GM20000 (cell line): ENCODE measurements at places on chromosomes 1 and 21.
A peak's percentile ranks its signal among the peaks of the same experiment; 100 is the strongest.

DNA sequence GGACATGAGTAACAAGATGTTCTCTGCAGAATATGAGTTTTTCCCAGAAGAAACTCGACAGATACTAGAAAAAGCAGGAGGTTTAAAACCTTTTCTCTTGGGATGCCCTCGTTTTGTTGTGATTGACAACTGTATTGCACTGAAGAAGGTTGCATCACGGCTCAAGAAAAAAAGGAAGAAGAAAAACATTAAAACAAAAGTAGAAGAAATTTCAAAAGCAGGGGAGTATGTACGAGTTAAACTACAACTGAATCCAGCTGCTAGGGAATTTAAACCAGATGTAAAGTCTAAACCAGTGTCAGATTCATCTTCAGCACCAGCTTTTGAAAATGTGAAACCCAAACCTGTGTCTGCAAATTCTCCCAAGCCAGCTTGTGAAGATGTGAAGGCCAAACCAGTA is 92.5 kb downstream of the TTC3 start:
- DNase-seq = no peak

DNA sequence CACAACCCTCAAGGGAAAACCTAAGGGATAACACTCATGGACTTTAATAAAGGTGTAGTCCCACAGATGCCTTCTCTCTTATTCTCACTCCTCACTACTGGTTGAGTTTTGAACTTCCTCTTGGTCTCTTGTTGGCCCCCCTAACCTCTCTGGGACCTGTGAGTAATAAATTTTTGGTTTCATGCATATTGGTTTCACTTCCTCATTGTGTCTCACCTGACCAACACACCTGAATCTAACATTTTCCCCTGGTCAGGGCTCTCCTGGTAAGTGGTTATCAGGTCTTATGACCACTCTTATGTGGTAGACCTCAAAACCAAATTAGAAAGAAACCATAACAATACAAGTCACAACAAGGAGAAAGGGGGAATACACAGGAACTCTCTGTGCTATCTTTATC is 60.5 kb upstream of the PRMT6 start:
- DNase-seq = peak; percentile 36

DNA sequence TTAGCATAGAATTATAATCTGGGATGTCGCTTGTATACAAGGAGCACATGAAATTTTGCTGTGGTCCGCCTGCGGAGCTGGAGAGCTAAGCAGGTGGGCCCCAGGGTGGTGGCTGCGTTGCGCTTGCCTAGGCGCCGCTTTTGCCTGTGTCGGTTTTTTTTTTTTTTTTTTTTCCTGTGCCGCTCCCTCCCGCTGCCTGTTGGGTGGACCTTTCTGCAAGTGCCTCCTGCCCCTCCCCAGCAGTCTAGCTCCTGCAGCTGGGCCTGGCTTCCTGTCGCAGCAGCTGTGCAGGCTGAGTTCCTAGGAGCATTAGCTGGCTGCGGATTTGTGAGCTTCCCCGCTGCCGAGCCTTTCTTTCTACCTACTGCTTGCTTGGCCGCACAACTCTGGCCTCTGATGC is 20.6 kb downstream of the PYHIN1 start:
- peak; percentile 25 for DNase-seq

DNA sequence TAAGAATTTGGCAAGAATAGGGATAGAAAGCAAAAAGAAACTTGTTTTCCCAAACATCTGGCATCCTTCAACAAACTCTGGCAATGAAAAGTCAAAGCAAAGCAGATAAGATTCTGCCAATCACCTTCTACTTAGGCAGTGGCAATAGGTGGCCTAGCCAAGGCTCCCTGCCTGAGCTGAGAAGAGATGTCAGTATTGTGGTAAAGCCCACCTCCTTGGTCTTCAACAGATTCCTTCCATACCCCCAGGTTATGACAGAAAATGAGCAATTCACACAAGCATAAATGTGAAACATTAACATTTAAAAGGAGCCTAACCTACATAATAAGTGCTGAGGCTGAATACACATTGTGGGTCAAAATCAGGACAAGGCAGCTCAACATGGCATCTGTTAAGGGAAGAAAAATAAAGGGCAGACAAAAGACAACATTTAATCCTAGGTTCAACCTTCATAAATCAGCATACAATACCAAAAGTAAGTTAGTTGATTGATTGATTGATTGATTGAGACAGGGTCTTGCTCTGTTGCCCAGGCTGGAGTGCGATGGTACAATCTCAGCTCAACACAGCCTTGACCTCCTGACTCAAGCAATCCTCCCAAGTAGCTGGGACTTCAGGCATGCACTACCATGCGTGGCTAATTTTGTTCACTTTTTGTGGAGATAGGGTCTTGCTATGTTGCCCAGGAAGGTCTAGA is 123.1 kb downstream of the AKT3 start:
- DNase-seq = no peak

GRCh38 chr1:219179293-219179692 is 5.6 kb downstream of the LYPLAL1 start:
- DNase-seq = no peak

DNA sequence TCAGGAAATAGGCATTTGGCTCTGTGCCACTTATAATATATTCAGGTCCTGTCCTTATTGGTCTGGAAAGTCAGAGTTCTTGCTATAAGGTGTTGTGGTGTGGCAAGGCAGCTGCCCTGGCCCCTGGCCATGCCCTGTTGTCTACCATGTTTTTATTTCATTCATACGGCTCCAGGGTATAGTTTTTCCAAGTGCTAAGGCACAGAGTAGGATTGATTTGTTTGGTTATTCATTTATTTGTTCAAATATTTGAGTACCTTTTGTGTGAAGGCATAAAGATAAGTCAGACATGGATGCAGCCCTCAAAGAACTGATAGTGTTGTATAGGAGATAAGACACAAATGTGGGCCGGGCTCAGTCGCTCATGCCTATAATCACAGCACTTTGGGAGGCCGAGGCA is 10.1 kb downstream of the ZBTB8B start:
- no peak for DNase-seq

- DNase-seq = no peak
Observed at GRCh38 chr1:175579956-175580750, 163.2 kb downstream of the TNR start.

- no peak for DNase-seq
Observed at GRCh38 chr1:47906527-47907176, 90.5 kb downstream of the TRABD2B start.

- no peak for DNase-seq
Observed at GRCh38 chr1:22731924-22732720, 21.5 kb downstream of the EPHB2 start.

DNA sequence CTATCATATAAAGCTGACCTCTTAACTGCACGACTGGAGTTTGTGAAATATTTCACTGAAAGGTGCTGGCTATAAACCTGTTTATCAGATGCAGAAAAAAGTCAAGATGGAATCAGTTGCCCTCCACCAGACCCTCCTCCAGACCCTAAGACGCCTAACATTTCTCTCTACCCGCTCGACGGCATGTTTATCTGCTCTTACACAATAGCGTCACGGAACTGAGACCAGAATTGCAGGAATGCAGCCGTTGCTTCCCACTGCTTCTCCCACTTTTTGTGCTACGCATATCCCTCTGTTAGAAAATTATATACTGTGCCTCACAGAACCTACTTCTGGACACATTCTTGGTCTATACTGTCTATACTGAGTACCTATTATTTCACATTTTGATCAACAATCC is 28.2 kb upstream of the FAM131C start:
- DNase-seq = no peak

GRCh38 chr21:39184050-39184980 is 1.1 kb upstream of the PSMG1 start:
- DNase-seq = no peak

- no peak for DNase-seq
Observed at GRCh38 chr1:202397256-202397655, 48.8 kb downstream of the PPP1R12B start.

DNA sequence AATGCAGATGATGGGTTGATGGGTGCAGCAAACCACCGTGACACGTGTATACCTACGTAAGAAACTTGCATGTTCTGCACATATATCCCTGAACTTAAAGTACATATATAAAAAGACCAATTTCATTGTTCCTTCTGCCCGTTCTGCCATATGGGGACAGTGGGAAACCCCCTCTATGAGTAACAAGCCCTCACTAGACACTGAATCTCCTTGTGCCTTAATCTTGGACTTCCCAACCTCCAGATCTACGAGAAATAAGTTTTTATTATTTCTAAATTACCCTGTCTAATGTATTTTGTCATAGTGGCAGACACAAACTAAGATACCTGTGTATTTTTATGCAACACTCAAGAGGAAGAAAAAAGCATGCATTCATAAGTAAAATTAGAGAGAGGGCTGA is 10.0 kb downstream of the GBP7 start:
- no peak for DNase-seq

DNA sequence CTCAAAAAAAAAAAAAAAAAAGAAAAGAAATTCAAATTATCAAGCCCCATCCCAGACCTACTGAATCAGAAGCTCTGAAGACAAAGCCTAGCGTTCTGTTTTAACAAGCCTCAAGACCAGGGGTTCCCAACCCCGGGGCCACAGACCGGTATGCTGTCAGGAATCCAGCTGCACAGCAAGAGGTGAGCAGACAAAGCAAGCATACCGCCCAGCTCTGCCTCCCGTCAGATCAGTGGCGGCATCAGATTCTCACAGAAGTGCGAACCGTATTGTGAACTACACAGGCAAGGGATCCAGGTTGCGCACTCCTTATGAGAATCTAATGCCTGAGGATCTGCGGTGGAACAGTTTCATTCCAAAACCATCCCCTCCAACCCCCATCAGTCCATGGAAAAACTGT is 57.8 kb upstream of the RASAL2 start:
- DNase-seq = no peak

GRCh38 chr1:207883104-207883651 is 27.7 kb downstream of the CD34 start:
- peak; percentile 34 for DNase-seq

GRCh38 chr1:57605933-57606332 is 182.1 kb upstream of the DAB1 start:
- DNase-seq = no peak

GRCh38 chr1:187310038-187310631 is 481.4 kb downstream of the PLA2G4A start:
- no peak for DNase-seq

GRCh38 chr1:154186177-154186576 is 5.7 kb downstream of the TPM3 start:
- peak; percentile 51 for DNase-seq

GRCh38 chr1:183638649-183639387 is 3.2 kb upstream of the ARPC5 start:
- DNase-seq = no peak

DNA sequence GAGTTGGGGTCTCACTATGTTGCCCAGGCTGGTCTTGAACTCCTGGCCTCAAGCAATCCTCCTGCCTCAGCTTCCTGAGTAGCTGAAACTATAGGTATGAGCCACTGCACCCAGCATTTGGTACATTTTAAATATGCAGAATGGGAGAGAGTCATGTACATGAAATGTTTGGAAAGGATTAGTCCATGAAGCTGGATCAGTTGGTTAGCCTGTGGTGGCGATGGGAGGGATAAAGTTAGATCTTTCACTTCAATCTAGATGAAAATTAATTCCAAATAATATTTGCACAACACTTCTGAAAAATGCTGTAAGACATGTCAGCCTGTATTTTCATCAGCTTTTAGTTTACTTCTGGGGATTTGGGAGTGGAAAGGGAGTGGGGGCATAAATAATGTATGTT is 188.9 kb downstream of the HUNK start:
- no peak for DNase-seq

DNA sequence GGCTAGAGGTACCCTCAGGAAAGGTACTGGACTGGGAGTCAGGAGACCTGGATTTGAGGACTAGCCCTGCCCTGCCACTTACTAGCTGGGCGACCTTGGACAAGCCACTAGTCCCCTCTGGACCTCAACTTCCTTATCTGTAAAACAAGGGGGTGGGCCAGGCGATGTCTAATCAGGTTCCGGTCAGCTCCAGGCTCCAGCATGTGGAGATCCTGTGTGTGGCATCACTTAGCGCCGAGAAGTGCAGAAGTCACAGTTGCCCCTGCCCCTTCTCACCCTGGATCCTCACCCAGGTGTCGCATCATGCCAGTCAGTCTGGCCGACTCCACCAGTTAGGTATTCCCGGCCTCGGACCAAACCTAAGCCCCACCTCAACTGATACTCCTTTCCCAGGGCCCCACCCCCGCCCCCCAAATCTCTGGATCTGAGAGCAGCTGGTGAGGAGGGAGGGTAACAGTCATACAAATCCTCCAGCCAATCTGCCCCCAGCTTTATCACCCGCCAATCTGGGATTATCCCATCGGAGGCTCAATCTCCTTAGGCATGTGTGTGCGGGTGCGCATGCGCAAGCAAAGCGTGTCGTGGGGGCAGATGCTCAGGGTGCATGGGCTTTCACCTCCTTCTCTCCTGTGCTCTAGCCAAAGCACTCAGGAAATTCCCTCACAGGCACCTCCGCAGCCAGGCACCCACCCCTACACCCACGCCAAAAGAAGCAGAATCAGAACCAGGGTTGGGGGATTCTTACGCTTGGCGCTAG is 5.4 kb downstream of the CELF3 start:
- no peak for DNase-seq

DNA sequence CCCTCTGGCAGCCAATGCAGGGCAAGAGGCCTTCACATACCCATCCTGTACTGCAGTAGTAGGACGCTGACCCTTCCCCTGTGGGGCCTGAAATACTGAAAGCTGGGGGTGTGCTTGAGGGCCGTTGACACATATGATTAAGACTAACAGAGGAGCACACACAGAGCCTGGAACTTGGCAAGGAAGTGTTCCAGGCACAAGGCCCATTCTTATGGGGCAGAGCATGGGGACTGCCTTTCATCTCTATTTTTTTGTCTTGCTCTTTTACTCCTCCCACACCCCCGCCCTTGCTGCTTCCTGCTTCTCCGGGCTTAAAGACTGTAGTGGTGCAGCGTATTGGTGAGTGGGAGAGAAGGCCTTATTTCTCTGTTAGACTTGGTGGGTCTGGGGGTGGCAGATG is 137.4 kb downstream of the BACH1 start:
- no peak for DNase-seq

DNA sequence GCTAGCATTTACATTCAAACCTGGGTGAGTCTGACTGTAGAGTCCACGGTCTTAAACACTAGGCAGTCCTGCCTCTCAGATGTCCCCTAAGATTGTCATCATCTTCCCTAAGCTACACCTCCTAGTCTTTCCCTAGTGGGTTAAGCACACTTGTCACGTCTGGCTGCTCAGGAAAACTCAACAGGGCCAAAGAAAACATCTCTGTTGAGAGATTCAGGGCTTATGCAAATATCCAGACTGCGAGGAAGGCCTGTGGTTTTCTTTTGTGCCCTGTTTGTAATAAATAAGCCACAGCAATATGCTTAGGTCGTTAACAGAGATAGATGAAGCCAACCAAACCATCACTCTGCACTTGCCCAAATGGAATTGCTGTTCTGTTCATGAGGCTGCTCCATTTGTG is 472.6 kb upstream of the DEPDC1 start:
- DNase-seq = no peak

GRCh38 chr1:98992844-98993243 is 11.8 kb downstream of the PLPPR5 start:
- no peak for DNase-seq

DNA sequence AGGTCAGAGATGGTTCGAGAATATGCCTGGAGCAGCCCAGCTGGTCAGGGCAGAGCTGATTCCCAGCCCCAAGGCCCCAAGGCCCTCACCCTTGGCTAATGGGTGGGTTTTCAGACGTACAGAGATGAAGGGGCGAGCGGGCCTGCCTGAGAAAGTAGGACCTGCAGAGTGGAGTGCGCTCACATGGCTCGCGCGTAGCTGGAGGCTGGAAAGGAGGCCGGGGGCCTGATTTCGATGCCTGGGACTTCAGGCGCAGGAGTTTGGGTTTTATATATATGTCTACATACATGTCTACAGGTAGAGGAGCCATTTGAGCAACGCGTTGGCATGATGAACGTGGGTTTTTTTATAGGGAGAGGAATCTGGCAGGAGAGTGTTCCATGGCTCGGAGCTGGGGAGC is 8.9 kb downstream of the COQ8A start:
- DNase-seq = no peak

GRCh38 chr1:198923993-198924392 is 285.2 kb downstream of the PTPRC start:
- DNase-seq = no peak
